ENCODE measurements at places on chromosomes 7 and 10. TPM values are rescaled to one million over a fixed set of nuclear protein-coding genes. Genes with fewer than 3 reads are reported as not detected.

GRCh38 chr7:108299251-108299973 lies 156.8 kb downstream of the NRCAM start:
- peak; percentile 85 for DNase-seq

DNA sequence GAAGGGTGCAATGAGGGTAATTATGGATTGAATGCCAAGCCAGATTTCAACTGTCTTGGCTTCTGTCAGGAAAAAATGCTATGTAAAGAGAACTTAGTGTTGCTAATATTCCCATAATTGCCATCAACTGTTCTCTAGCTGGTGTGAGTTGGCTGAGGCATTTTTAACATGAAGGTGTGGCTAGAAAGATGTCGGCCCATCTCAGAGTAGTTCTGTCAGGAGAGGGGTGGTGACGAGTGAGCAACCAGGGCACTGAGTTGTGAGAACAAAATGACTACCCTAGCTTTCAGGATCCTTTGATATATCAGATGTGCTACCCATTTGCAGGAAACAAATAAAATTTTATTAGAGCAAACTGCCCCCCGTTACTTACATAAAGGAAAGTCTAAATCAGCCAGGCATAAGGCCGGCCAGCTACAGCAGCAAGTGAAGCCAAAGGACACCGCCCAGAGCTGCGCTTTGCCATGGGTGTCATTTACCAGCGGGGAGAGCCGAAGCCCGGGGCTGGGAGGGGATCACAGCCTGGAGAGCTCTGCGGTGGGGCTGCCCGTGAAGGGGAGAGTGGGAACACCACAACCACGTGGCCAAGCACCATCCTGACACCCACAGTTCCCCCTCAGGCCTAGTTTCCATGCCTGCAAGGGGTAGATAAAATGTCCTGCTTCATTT lies 141.4 kb downstream of the ICA1 start:
- DNase-seq, result no peak

Gene FRG2B
- total RNA-seq, result not detected

Gene RARRES2
- 174 TPM for total RNA-seq
